H1 (cell line): ENCODE measurements at places on chromosomes 12 and 14. TPM values are rescaled to one million over a fixed set of nuclear protein-coding genes. Genes with fewer than 3 reads are reported as not detected.

The A2M gene
- 0.15 and 0.27 TPM in 2 replicates for polyA plus RNA-seq

The JDP2 gene
- 8.9 and 18.8 TPM in 2 replicates for polyA plus RNA-seq

The PRPH gene
- 0.79 and 1.1 TPM in 2 replicates for polyA plus RNA-seq

The SYNE2 gene
- polyA plus RNA-seq, result 32.6 and 44.3 TPM in 2 replicates

The LAG3 gene
- polyA plus RNA-seq, result 1.1 and 2.5 TPM in 2 replicates

The IRF2BPL gene
- polyA plus RNA-seq, result 18.8 and 32.1 TPM in 2 replicates

The MANSC4 gene
- not detected in 2 replicates for polyA plus RNA-seq

The DHRS2 gene
- 3.5 and 4.4 TPM in 2 replicates for polyA plus RNA-seq

DNA sequence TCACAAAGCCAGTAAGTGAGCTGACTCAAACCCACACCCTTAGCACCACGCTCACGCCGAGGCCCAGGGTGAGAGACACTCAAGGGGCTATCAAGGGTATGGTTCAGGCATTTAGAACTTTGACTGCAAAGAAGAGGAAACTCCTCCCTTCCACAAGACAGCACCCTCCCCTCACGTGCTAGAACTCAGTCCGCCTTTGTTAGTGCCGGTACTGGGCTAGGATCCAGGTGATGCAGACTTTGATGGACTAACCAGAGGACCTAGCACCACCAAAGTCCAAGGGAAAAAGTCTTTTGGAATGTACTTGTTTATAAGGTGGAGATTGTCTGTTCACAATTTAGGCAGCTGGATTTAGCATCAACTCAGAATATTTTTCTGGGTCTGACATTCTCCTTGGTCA lies 33.7 kb downstream of the VWF start:
- DNase-seq, result no peak

GRCh38 chr12:9948606-9949296 lies 16.6 kb upstream of the CLEC2A start:
- no peak for DNase-seq

DNA sequence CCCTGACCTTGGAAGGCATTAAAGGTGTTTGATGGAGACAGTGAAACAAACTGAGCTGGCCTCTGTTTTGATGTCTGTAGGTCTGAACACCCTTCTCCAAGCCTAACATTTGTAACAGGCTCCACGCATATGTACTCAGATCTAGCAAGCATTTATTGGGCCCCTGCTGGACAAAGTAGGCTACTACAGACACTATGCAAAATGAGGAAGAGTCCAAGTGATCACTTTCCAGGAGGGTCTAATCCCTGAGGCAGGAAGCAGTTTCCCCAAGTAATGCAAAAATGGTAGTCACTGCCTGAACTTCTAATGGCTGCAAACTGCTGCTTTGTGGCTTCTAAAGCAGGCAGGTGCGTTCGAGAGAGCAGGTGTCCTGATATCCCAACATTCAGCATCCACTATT lies 405.8 kb downstream of the MED13L start:
- no peak for DNase-seq

DNA sequence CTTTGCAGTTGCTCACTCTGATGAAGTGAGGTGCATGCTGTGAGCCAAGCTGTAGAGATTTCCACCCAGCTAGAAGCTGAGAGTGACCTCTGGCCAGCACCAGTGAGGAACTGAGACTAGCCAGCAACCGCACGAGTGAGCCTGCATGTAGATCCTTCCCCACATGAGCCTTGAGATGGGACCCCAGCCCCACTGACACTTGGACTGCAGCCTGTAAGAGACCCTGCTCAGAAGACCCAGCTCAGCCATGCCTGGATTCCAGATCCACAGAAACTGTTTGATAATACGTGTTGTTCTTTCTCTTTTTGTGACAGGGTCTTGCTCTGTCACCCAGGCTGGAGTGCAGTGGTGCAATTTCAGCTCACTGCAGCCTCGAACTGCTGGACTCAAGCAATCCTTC lies 229.2 kb downstream of the GLT1D1 start:
- DNase-seq, result no peak

DNA sequence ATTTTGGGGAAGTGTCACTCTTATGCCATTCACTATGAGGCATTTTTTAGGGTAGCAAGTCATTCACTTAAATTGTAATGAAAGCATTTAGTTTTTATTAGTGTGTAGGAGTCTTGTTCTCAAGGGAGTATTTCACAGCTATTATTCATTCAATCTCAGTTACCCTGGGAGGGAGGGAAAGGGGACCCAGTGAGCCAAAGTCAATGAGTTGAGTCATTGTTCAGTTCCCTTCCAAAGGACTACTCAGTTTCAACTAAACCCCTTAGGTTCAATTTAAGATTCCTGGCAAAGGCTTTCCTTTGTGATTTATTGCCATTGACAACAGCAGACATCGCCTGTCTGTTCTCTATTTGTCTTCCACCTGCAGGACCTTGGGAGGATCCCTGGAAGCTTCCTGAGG lies 29.3 kb upstream of the RASSF8 start:
- DNase-seq, result no peak

DNA sequence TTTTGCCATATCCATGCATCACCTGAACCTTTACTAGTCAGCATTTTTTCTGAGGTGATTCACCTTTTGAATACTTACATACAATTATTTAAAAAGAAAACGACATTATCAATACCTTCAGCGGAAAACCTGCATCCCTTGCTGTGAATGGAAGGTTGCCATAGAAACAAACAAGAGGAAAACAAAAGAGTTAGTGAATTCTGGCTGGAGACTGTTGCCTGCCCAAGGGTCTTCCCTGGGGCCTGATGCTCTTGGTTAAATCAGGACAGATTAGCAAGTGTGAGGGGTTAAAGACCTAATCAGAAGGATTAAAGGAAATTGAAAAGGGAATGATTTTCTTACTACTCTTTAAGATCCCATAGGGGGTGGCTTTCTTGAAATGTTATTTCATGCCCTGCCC lies 96.0 kb upstream of the WSCD2 start:
- DNase-seq, result peak; percentile 17

GRCh38 chr14:96225745-96226151 lies 21.1 kb downstream of the BDKRB2 start:
- DNase-seq, result peak; percentile 23

- DNase-seq, result no peak
Measured at GRCh38 chr12:19323805-19324204, 115.5 kb upstream of the AEBP2 start.

GRCh38 chr14:69089046-69089445 lies 63.9 kb downstream of the DCAF5 start:
- DNase-seq, result no peak

GRCh38 chr14:46279776-46280175 lies 371.8 kb downstream of the RPL10L start:
- no peak for DNase-seq

DNA sequence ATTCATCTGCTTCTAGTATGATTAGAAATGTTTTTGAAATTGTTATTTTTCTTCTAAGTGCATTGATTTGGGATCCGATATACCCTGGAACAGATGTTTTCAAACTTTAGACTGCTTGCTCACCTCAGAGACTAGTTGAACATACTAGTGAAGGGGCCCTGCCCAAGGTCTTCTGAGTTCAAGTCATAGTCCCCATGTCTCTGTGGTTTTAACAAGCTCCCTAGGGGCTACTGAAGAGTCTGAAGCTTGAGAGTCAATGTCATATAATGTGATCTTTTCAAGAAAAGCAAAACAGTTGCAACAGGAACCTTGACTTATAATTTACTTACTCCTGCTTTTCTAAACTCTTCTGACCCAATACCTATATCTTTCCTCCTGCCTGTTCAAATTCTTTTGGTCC lies 7.5 kb upstream of the UBE2N start:
- no peak for DNase-seq

DNA sequence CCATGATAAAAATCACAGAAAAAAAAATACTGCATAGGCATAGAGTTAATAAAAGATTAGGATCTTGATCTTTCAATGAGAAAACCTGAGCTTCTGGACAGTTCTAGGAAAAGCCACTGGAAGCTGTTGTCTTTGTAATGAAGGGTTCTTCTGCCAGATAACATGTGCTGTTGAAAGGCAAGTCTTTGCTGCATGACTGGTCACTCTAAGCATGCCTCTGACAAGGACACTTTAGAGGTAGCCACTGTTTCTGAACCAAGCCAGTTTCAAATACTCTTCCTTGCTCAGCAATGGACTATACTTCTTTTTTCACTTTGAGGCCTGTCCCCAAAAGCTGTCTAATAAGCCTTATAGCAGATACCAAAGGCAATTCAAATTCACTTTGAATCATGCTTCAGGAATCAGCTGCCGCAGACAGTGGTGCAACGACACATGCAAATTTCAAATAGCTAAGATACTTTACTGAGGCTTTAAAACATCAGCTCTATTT lies 70.2 kb downstream of the BTG1 start:
- no peak for DNase-seq

- no peak for DNase-seq
Measured at GRCh38 chr14:104937161-104937560, 12.5 kb downstream of the PLD4 start.

GRCh38 chr12:48454667-48455066 lies 17.7 kb upstream of the ANP32D start:
- no peak for DNase-seq

DNA sequence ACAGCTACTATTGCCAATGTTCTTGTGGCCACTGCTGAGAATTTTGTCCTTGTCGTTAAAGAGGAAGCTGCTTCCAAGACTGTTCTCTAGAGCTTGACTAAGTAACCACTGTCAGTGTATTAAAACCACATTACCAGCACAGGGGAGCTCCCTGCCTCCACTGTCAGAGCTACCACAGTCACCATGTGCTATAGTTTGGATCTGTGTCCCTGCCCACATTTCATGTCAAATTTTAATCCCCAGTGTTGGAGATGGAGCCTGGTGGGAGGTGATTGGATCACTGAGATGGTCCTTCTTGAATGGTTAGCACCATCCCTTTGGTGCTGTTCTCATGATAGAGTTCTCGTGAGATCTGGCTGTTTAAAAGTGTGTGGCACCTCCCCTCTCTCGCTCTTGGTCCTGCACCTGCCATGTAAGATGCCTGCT lies 23.2 kb upstream of the RAP1B start:
- DNase-seq, result no peak

- DNase-seq, result no peak
Measured at GRCh38 chr12:25839470-25839869, 119.0 kb upstream of the RASSF8 start.

- no peak for DNase-seq
Measured at GRCh38 chr12:46299851-46300250, 31.0 kb upstream of the SLC38A1 start.

DNA sequence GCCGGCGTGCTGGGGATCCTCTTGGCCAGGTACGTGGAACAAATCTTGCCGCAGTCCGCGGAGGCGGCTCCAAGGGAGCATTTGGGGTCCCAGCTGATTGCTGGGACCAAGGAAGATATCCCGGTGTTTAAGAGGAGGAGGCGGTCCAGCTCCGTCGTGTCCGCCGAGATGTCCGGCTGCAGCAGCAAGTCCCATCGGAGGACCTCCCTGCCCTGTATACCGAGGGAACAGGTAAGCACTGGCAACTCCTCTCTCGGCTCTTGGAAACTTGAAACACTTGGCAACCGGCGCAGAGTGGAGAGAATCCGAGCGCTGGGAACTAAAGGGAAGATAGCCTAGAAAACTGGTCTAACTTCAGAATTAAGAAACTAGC lies 1.7 kb downstream of the PDE3A start:
- DNase-seq, result peak; percentile 9

DNA sequence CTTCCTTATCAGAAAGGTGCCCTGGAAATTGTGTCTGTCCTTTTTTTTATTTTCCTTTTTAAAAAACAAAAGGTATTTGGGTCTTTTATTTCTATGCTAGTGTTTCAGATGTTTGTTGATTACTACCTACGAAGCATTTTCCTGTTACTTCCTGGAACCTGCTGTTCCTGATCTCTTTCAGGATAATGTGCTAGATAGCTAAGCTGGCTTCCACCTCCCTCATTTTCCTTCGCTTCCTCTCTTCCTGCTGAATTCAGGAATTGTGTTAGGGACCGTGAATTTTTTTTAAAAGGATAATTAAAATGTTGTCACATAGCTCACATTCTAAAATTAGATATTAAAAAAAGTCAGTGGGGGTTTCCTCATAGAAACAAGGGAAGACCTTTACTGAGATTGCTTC lies 27.7 kb downstream of the TMTC2 start:
- no peak for DNase-seq

DNA sequence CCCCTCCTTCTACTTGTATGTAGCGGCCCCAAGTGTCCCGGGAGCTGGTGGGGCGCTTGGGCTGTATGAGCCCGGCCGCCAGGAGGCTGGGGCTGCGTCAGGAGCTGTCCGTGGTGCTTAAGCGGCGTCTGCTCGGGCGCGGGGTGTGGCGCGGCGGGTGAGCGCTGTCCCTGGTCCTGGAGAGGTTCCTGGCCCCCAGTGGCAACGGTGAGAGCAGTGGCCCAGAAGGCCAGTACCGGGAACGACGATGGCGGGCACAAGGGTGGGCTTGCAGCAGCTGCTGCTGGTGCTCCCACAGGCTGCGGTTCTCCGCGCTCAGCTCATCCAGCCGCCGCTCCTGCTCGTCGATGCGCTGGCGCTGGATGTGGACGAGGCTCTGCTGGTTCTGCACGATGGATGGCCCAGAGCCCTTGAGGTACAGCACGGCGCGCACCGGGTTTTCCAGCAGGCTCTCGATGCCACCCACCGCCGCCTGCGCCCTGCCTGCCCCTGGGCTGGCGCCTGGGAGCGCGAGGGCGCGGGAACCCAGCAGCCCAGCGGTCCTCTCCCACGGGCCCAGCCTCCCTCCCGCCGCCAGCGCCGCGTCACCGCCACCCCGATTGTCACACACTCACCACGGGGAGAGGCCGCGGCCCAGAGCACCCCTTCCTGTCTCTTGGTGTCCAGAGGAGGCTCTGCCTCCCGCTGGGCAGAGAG lies 41.9 kb upstream of the FKBP4 start:
- DNase-seq, result peak; percentile 74
